Stimulated activated CD4-positive, alpha-beta T cell treated with anti-CD3 and anti-CD28 coated beads, Interleukin-1b, Interleukin-23, amount 100 ng/mL, for 1 hour (primary cell): ENCODE measurements at places on chromosomes 5 and 9.

DNA sequence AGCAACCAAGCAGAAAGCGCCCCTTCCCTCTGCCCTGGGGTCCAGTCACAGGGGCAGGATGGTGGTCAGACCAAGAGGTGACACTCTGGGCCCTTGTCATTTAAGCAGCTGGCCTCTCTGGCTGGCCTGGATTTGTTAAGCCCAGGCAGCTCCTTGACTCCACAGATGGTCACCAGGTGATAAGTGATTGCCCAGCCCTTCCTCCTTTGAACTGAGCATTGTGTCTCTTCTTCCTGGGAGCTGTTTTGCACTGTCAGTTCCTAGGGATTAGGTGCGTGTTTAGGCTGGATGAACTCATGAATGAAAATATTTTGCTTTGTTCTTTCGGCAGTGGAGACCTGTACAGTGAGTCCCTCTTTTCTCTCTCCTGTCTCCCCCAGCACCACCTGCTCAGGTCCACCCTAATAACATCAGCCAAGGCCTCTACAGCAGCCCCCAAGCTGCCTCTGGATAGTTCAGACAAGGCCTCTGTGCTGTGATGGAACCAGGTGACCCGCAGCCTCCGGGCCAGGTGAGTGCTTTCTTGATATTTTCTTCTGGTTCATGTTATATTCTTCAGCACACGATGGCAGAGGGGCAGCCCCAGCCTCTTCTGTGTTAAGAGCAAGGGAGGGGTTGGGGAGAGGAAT lies 139.7 kb upstream of the PITX1 start:
- no peak for DNase-seq

GRCh38 chr5:69498384-69498783 lies 5.8 kb downstream of the OCLN start:
- DNase-seq, result no peak

DNA sequence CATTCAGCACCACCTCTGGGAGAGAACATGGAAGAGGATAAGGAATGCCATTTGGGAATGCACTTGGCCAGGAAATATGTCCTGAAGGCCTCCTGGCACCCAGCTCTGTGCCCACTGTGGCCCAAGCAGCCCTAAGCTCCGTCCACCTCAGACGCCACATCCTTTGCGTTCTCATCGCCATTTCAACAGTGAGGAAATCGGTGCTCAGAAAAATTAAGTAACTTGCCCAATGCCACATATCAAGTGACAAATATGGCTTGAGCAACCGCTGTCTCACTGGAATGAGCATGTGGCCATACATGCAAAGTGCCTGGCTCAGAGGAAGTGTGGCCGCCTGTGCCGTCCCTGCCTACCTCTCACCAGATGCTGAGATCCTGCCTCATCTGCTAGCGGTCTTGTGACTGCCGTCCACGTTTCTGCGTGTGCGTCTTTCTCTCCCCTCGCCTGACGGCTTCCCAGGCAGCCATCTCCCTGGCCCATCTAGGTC lies 984 bp upstream of the DOK3 start:
- DNase-seq, result no peak

- no peak for DNase-seq
Observed at GRCh38 chr5:150311015-150311692, 8.4 kb upstream of the ARSI start.

- no peak for DNase-seq
Observed at GRCh38 chr5:65986050-65986451, 59.7 kb downstream of the ERBIN start.

GRCh38 chr5:98989727-98990126 lies 60.9 kb upstream of the CHD1 start:
- DNase-seq, result no peak

DNA sequence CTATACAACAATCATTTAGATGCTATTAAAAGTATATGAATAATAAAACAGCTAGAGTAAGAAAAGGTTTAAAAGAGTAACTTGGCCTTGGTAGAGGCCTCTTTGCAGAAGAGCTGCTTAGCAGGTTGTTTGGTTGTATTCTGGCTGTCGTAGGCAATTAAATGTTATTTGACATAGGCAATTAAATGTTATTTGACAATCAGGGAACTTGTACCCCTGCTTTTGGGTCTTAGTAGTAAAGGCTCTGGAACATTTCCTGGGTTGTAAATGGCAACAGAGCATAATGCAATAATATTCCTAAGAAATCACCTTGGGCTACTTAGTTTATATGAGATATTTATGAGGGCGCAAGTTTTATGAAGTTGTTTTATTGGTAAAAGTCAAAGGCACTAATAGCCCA lies 84.4 kb upstream of the SLC28A3 start:
- DNase-seq, result no peak

DNA sequence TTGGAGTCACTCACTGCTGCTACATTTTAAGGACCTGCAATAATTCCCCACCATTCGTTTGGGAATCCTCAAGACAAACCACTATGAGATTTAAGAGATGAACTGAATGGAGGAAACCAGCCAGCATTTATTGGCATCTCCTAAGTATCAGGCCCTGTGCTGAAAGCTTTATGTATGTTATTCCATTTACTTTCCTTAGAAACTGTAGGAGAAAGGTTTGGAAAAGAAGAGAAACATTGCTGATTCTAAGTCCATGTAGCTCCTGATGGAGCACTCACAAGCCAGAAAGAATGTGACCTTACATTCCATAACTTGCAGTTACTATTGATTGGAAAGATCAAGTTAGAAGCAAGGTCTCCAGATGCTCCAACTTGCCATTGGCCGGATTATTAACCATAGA lies 267.4 kb downstream of the GAS1 start:
- DNase-seq, result no peak

DNA sequence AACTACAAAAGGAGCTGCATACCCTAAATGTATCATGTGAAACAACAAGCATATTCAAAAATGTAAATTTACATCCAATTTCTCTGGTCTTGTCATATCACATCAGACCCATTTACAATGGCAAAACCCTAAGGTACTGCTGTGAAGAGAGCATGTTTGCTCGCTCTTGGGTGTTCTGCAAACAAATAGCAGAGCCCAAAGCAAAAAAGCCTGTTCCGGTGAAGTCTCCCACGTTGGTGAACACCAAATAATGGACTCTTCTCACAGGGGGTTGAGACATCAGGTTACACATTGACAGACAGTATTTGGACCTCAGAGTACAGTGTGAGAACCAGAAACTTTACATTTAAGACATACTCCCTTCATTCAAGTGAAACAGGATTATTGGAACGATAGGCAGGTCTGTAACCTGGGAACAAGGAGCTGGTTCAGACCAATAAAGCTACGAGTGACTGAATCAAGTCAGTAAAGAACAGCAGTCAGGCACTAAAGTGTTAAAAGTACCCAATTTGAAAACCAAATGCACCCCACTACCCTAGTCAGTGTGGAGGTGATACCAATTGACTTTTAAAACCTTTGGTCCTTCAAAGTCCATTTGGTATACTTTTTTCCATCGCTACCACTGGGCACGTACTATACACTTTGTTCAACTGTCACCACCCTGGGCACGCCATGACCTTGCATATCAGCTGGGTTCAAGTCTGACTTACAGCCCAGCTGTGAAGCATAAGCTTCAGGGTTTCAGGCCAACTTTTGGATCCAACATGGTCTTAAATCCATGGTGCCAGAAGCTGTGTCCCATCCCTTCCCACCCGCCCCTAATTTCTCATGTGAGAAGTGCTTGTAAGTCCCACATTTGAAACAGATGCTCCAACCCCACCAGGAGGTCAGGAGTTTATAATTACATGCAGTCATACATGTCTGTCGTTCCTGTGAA lies 36.4 kb downstream of the ETF1 start:
- no peak for DNase-seq

DNA sequence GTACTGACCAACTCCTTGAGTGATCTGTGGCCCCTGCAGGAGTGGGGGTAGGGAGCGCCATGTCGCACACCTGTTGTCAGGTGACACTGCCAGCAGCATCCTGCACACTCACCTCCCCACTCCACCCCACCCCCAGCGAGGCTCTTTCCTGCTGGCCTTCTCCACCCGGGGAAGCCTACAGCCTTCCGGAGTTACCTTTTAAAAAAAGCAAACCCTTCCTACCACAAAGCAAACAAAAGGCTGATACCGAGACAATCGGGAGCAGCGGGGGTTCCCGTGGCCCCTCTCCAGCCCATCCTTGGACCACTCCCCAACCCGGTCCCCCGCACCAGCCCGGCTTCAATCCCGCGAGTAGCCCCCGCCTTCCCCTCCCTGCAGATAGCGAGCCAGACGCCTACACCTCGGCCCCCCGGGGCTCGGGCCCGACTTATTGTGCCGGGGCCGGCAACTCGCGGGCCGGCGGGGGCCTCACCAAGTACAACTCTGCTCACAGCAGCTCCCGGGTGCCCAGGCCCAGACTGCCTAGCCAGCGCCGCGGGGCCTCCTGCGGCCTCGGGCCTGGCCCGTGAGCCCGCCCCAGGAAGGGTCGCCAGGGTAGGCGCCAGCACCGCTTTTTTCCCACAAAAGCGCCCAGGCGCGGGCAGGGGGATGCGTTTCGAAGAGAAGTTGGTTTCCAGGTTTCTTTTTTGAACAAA lies 724 bp downstream of the MACROH2A1 start:
- DNase-seq, result no peak

DNA sequence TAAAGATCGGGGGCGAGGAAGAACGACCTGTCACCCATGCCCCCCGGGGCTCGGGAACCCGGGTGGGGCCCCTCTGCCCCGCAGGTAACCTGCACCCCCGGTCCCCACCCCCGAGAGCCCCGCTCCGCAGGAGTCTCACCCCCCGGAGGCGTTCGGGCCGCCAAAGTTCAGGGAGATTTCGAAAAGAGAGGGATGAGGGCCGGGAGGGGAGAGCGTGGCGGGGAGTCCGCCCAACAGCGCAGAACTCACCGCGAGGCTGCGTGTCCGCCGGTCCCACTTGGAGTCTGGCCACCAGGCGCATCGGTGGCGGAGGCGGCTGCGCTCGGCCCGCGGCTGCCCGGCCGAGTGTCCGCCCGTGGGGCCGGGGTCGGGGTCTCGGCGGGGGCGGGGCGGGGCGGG lies at the start of gene PHF19:
Gene PHF19 (minus strand): TSS at position 347 of the 399 bp plus-strand sequence. CDS start 2,447 bp downstream, outside the sequence.
- DNase-seq, result no peak

DNA sequence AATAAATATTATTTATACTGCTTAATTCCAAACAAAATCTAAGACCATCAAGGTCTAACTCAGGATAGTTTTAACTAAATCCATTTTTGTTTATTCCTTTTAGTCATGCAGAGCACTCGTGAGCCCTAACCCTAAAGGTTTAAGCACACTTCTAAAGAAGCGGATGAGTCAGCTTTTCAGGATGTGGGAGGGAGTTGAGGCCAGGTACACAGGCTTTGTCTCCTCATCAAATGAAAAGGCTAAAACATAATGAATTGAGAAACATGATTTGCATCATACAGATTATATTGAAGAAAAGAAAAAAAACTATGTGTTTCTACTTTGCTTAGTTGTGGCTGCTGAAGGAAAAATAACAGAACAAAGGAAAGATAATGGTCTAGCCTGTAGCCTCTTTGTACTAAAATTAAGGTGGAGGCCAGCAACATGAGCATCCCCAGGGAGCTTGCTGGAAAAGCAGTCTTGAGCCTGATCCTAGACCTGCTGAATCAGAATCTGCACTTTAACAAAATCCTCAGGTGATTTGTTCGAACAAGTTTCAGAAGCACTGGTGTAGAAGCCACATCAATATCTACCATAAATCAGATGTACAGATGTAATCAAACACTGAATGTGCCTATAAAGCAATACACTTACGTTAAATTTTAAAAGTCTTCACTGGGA lies 21.1 kb upstream of the ISCA1 start:
- DNase-seq, result no peak

GRCh38 chr5:91151947-91152346 lies 231.2 kb downstream of the ARRDC3 start:
- DNase-seq, result no peak

DNA sequence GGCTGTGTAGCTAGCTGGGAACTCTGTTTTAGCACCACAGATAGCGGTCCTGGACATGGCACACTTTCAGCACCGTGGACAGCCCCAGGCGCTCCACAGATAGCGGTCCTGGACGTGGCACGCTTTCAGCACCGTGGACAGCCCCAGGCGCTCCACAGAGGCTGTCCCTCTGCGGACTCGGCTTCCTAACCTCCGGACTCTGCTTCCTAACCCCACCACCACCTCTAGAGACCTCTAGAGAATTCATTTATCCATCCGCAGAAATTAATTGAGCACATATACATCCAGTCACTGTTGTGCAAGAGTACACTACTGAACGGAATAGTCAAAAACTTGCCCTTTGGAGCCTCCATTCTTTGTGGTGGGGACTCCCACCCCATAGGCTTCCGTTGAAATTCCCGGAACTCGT lies 27.4 kb downstream of the UNC5A start:
- peak; percentile 23 for DNase-seq

- no peak for DNase-seq
Observed at GRCh38 chr5:179954434-179954833, 46.7 kb upstream of the TBC1D9B start.

DNA sequence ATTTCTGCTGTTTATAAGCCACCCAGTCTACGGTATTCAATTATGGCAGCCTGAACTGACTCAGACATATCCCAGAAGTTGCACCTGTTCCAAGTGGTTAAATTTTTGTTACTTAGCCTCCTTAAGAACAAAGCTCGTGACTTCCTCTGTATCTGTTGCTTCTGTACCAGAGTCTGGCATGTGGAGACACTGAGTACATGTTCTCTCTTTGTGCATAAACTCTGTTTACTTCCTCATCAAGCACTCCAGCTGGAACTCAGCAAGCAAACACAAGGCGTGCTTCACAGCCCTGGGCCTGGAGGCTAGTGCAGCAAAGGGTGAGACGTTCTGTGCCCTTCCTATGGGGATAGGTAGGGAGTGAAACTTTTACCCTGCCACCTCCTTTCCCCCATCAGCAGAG lies 19.0 kb downstream of the C9orf152 start:
- DNase-seq, result no peak

GRCh38 chr9:122827761-122828093 lies 661 bp downstream of the PDCL start:
- DNase-seq, result no peak

DNA sequence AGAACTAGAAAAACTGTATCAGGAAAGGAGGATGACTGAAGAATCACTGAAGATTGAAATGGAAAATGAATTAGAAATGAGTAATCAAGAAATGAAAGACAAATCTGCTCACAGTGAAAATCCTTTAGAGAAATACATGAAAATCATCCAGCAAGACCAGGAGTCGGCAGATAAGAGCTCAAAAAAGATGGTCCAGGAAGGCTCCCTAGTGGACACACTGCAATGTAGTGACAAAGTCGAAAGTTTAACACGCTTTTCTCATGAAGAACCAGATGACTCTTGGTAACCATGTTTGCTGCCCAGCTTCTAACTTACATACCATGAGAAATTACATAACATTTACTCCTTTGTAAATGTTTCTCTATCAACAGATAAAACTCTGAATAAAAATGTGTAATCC lies 37.1 kb downstream of the CPLANE1 start:
- no peak for DNase-seq

- no peak for DNase-seq
Observed at GRCh38 chr5:113020461-113021273, 44.1 kb downstream of the DCP2 start.
